Placental epithelial cell (primary cell): ENCODE measurements at places on chromosomes 5 and 9. TPM values are rescaled to one million over a fixed set of nuclear protein-coding genes. Genes with fewer than 3 reads are reported as not detected.

The PRR16 gene
- total RNA-seq = 14.7 and 36.1 TPM in 2 replicates

The C7 gene
- not detected in 2 replicates for total RNA-seq

The C5orf58 gene
- not detected in 2 replicates for total RNA-seq

The RNF44 gene
- 5.9 and 8.6 TPM in 2 replicates for total RNA-seq

The HTR1A gene
- not detected in 2 replicates for total RNA-seq

The FREM1 gene
- total RNA-seq = 1.5 and 3.5 TPM in 2 replicates

The NUTM2G gene
- total RNA-seq = 0.11 TPM in 1 of 2 replicates, not detected in the other

The ORM1 gene
- not detected in 2 replicates for total RNA-seq

The FGF1 gene
- 0.54 TPM in 1 of 2 replicates, not detected in the other for total RNA-seq

The TAF11L3 gene
- not detected in 2 replicates for total RNA-seq

The GABRA6 gene
- total RNA-seq = not detected in 2 replicates

The C5orf15 gene
- total RNA-seq = 47.5 and 79.5 TPM in 2 replicates

The SMU1 gene
- 25.1 and 27.4 TPM in 2 replicates for total RNA-seq

The SHROOM1 gene
- total RNA-seq = 8.8 and 10.6 TPM in 2 replicates

The FOCAD gene
- 40.0 and 63.5 TPM in 2 replicates for total RNA-seq

The TAF11L5 gene
- total RNA-seq = 0.39 TPM in 1 of 2 replicates, not detected in the other

The TEX48 gene
- not detected in 2 replicates for total RNA-seq

The SOX30 gene
- total RNA-seq = not detected in 2 replicates

The CRAT gene
- total RNA-seq = 32.0 and 40.0 TPM in 2 replicates

The PCDHGA3 gene
- 0.33 and 1.2 TPM in 2 replicates for total RNA-seq

The SELENOP gene
- 0.98 and 1.2 TPM in 2 replicates for total RNA-seq

The IFNK gene
- total RNA-seq = not detected in 2 replicates

The GABRA1 gene
- total RNA-seq = not detected in 2 replicates

The PTGER4 gene
- 0.39 TPM in 1 of 2 replicates, not detected in the other for total RNA-seq

The MARCOL gene
- not detected in 2 replicates for total RNA-seq

The SH3GL2 gene
- not detected in 2 replicates for total RNA-seq

The APBA1 gene
- 6.7 and 15.3 TPM in 2 replicates for total RNA-seq

The ARSI gene
- 9.4 and 12.5 TPM in 2 replicates for total RNA-seq

The WASHC1 gene
- 2.8 and 7.1 TPM in 2 replicates for total RNA-seq

The SNX24 gene
- total RNA-seq = 55.4 and 57.7 TPM in 2 replicates

The ADAM19 gene
- 22.4 and 46.6 TPM in 2 replicates for total RNA-seq

The SLC4A9 gene
- not detected in 2 replicates for total RNA-seq

The MYOZ3 gene
- total RNA-seq = not detected in 2 replicates

The TMEM215 gene
- total RNA-seq = not detected in 2 replicates

The COL27A1 gene
- 1.2 and 3.1 TPM in 2 replicates for total RNA-seq

The PCDHA9 gene
- under 0.01 TPM in 2 replicates for total RNA-seq

The FIBCD1 gene
- 0.33 and 0.79 TPM in 2 replicates for total RNA-seq

The ANKRD33B gene
- 0.39 and 3.0 TPM in 2 replicates for total RNA-seq

The ABCA1 gene
- 62.8 and 73.0 TPM in 2 replicates for total RNA-seq

The ADAMTS16 gene
- under 0.01 TPM in 1 of 2 replicates, not detected in the other for total RNA-seq

The ADAMTS12 gene
- 3.9 and 8.2 TPM in 2 replicates for total RNA-seq

The HDHD3 gene
- 18.1 and 20.0 TPM in 2 replicates for total RNA-seq

The ST8SIA4 gene
- total RNA-seq = 7.5 TPM in 2 replicates

The PCDHGC5 gene
- 0.22 and 1.6 TPM in 2 replicates for total RNA-seq

The SV2C gene
- total RNA-seq = not detected in 2 replicates

The NMRK1 gene
- total RNA-seq = 19.6 and 29.8 TPM in 2 replicates

The SPINK7 gene
- not detected in 2 replicates for total RNA-seq

The PIP5KL1 gene
- 8.6 and 15.3 TPM in 2 replicates for total RNA-seq

The CCDC192 gene
- total RNA-seq = 0.39 TPM in 1 of 2 replicates, not detected in the other

The FOXD4L5 gene
- 0.11 TPM in 1 of 2 replicates, not detected in the other for total RNA-seq

The FBP1 gene
- not detected in 2 replicates for total RNA-seq

The GRIA1 gene
- not detected in 2 replicates for total RNA-seq

The BSPRY gene
- not detected in 2 replicates for total RNA-seq

The NR2F1-AS1 gene
- total RNA-seq = 4.8 and 9.8 TPM in 2 replicates

The FAM153A gene
- total RNA-seq = not detected in 2 replicates
